ENCODE measurements at places on chromosomes 1 and 21.

DNA sequence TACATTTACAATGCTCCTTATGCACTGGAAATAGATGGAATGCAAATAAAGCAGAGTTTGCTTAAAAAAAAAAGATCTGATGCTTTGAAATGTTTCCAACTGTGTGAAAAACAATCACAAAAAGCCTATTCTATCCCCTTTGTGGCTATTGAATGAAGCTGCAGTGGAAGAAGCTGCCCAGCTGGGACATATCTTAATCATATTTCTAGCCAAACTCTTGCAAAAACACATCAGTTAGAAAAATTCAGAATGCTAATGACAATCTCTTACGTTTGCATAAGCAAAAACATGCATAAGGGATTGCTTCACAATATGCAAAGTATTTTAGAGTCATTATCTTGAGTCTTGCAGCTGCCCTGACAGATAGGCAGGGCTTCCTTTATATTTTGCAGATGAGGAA, 526.4 kb upstream of the USP24 start:
- no peak for DNase-seq

DNA sequence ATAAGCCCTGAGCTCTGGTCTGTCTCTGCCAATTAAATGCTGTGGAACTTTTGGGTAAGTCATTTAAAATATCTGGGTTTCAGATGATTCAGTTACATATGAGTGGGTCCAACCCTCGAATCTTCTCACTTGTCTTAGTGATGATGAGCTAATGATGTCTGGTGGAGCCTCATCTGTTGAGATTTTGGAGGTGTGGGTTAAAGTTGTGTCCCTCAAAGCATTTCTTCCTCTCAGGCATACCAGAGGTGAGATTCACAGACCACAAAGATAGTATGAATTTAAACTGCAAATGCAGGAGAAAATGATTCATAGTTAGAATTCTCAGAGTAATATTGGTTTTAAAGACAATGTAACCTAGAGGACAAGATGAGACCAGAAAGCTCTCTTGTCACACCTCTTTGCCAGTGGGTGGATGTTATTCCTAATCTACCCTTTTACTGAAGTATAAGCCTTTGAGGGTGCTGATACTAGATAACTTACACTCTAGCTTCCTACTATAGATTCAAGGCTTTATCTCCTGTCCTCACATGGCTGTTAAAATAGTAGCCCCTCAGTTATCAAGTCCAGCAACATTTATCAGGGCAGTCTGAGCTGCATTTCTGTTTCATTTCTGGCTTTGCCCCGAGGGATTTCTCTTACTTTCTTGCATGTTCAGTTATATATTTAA, 90.7 kb downstream of the MT1HL1 start:
- no peak for DNase-seq

- no peak for DNase-seq
These were observed 90.9 kb upstream of the SLC44A3 start for GRCh38 chr1:94729267-94729666.

DNA sequence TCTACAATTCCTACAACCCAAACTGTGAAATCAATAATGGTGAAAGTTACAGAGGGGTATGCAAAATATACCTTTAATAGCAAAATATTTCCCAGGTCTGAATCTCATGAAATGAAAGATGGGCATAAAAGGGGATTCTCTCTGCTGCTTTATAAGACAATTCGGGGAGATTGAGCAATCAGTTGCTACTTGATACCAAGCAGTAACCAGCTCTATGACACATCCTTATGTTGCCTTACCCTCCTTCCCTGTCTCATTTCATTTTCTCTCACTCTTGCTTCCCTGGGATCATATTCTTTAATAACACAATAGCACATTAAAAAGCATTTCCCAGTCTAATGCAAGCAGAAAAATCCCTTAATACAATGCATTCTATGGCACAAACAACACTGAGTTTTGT, 29.0 kb downstream of the ZSWIM5 start:
- DNase-seq, result no peak

GRCh38 chr21:36193200-36193599, 36.6 kb downstream of the DOP1B start:
- no peak for DNase-seq

Measured in stimulated activated CD4-positive, alpha-beta T cell treated with anti-CD3 and anti-CD28 coated beads, Interleukin-4, amount 100 ng/mL, for 48 hours (primary cell).